Activated CD8-positive, alpha-beta memory T cell treated with anti-CD3 and anti-CD28 coated beads for 4 hours (primary cell): ENCODE measurements at places on chromosomes 1 and 21.

- no peak for DNase-seq
These were observed 65.6 kb downstream of the TEX35 start for GRCh38 chr1:178578541-178578940.

DNA sequence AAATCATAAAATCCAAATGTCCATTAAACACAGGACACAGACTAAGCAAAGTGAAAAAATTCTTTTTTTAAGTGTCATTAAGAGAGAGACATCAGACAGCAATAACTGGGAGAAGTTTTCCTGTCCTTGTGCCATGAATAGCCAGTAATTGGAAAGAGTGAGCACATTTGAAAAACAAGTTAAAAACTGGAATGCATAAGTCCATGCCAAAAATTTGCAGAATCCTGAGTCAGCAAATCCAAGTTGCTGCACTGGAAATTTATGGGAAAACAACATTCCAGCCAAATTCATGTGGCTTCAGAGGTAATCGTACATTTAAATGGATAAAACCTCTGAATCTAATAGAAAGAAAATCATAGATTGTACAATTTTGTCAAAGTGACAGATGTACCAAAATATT lies 291.4 kb downstream of the LRRC40 start:
- DNase-seq = no peak

- DNase-seq = no peak
These were observed 90.8 kb downstream of the DDAH1 start for GRCh38 chr1:85374160-85374559.

DNA sequence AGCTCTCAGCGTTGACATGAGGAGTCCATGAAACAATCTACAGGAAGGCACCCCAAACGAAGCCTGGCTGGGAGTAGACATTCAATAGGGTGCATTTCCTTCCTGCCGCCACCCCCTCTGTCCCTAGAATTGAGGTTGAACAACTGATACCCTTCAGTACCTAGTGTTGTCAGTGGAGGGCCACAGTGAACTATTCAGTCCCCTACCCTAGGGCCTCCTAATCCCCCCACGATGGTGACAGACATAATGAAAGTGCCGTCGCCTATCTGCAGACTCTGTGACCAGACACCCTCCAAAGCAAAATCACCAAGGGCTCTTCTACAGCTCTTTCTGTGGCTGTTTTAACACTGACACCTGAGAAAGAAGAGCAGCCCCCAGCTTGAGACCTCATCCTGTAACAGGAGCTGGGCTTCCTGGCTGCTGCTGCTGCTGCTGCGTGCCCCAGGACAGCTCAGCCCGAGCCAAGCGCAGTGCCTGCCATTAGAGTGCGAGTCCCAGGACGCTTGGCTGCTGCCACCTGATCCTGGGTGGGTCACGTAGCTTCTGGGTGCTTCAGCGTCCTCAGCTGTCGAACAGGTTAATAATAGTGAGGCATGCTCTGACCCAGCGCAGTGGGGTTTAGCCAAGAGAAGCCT lies 183.0 kb downstream of the ZBTB18 start:
- DNase-seq = no peak

- no peak for DNase-seq
These were observed 96.6 kb downstream of the RIPK4 start for GRCh38 chr21:41670056-41670805.

DNA sequence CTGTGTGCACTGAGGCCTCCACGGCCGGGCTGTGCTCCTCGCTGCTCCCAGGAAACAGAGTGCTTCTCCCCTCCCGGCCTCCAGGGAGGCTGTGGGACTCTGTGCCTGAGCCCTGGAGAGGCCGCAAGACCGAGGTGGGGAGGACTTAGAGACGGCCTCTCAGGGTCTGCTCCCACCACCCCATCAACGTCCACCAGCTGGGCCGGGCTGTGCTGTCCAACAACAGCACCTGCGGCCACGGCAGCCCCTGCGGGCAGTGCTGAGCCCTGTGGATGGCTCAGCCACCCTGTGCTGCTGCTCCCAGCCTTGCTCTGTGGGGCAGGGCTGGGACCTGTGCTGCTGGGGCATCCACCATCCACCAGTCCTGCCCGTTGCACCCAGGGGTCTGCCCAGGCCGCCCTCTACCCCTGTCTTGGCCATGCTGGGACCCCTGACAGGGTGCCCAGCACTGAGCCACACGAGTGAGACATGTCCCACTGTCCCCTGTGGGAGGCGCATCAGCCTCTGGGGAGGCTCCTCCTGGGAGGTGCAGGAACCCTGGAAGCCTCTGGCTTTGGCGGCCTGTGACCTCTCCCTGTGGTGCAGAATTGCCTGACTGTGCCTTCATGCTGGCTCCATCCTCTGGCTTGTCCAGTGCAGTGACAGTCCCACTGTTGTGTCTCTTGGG lies 31.2 kb upstream of the LRRC3 start:
- DNase-seq = no peak

GRCh38 chr1:16161717-16162116 lies 5.8 kb upstream of the EPHA2 start:
- no peak for DNase-seq
